H9 (cell line): ENCODE measurements at places on chromosomes 12 and 14.

DNA sequence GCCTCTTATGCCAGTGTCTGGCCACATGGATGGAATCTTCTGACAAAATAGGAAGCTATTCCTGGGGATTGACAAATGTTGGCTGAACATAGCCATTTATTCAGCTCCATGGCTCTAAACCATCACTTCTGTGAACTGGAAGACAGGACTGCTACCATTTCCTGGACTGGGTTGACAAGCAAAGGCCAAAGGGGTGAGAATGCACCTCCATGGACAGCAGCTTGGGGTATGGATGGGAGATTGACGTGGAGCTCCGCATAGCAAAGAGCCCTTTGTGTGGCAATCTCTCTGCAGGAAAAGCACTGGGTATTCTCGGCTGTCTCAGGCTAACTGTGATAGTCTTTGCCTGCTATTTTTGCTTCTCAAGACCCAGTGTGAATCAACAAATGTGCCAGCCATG, 223.0 kb upstream of the EGLN3 start:
- DNase-seq = no peak

- no peak for DNase-seq
Measured at GRCh38 chr14:67228325-67228984, 12.8 kb upstream of the PALS1 start.

GRCh38 chr14:72903716-72904115, 9.8 kb upstream of the DPF3 start:
- no peak for DNase-seq

- DNase-seq = no peak
Measured at GRCh38 chr12:121205491-121205890, 4.4 kb upstream of the P2RX4 start.

DNA sequence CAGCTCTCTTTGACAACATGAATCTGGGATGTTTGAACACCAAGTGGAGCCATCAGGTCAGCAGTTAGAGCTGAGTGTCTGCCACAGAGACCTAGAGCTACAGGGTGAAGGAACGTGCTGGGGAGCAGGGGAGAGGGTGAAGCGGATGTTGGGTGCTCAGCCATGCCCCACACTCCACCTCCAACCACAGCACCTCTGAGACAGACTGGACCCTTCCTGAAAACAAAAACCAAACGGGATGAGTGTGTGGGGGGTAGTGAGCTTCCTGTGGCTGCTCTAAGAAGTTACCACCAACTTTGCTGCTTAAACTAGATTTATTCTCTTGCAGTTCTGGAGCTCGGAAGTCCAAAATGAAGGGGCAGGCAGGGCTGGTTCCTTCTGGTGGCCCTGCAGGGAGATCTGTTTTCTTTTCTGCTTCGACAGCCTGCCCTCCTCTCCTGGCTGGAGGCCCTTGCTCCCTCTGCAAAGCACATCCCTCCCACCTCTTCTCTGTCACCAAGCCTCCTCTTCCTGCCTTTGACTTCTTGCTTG, 5.6 kb upstream of the GOLGA3 start:
- DNase-seq = no peak

DNA sequence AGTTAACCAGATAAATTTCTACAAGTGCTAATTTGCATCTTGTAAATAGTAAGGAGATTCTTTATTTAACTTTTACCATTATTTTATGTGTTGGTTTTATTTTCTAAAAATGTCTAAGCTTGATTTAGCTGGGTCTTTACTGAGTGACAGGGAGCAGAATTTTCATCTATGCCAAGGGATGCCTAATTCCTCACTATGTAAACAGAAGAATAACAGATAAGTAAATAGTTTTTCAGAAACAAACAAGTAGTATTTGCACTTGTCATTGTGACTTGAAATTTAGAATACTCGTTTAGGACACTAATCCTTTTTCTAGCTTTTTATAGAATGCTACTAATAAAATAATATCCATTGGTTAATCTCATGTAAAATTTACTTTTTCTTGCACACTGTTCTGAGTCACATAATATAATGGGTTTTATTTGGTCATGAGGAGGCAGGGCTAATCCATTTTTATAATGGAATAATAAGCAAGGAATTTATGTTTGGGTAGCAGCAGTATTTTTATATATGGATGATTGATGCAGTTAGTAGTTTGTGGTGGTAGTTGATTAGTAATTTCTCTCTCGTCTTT, 746.5 kb downstream of the SLC6A15 start:
- DNase-seq = no peak

DNA sequence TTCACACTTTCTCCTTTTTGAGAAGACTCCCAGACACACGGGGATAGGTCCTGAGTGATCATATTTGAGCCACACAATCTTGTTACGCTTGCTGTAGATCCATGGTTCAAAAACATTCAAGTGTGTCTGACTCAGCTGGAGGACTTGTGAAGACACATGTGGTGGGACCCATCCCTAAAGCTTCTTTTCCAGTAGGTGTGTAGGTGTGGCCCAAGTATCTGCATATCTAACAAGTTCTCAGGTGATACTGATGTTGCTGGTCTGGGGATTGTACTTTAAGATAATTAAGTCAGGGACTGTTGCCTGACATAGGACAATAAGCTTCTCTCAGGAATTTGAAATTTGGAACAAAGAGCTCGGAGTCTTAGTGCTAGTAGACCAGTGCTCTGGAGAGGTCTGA, 4.1 kb upstream of the DAAM1 start:
- no peak for DNase-seq

DNA sequence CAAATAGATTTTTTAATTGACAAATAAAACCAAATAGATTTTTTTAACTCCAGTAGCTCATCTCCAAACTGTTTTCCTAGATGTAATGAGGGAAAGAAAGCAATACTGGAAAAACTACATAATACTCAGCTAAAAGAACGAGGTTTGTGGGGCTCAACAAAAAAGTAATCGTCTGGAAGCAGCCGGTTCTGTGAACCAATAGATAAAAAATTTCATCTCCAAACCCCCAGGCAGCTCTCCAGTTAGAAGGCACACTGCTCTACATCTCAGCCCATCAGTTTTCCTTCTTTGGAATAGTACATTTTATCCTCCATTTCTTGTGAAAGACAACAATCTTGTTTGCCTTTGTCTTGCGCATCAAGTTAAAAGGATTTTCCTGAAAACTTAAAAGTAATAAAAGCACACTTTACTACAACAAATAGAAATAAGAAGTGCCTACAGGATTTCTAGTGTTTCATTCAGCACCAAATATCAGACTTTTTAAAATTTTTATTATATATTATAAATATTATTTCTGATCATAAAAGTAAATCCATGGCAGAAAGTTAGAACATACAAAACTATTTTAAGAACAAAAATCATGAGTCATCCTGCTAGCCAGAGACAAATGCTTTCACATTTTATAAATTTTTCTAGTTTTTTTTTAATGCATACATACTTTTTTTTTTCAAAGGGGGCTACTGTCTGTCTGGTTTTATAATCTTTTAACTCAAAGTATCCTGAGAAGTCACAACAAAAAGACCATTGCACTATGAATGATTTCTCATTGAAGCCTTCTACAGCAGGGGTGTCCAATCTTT, 67.7 kb downstream of the EPS8 start:
- no peak for DNase-seq

DNA sequence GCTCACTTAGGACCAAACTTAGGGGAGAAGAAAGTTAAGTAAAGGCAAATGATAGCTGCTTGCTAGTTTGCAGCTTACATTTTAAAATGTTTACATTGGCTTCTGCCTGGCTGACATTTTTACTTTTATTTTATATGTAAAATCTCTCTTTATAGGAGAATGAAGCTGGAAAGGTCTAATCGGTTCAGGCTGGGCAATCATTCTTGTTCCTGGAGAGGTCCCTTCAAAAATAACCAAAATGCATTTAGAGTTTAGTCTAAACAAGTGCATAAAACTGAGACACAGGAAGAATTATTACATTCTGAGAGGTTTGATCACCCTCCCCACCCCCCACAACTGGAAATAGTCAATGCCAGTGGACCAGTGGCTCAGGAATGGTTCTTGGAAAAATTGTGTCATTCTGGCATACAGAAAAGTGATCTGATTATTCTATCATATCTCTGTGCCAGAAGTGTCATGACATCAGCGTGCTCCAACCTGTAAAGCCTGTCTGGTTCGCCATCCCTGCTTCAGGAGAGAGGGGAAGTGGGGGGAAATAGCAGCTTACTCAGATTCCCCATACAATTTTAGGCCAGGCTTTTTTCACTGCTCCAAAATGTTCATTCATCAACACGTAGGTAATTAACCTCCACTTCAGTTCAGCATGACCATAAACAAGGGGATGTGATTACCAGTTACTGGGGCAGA, 4.2 kb downstream of the PRICKLE1 start:
- no peak for DNase-seq

- DNase-seq = no peak
Measured at GRCh38 chr12:30840715-30841114, 85.8 kb upstream of the TSPAN11 start.

- DNase-seq = no peak
Measured at GRCh38 chr12:92133171-92133570, 12.5 kb downstream of the BTG1 start.

DNA sequence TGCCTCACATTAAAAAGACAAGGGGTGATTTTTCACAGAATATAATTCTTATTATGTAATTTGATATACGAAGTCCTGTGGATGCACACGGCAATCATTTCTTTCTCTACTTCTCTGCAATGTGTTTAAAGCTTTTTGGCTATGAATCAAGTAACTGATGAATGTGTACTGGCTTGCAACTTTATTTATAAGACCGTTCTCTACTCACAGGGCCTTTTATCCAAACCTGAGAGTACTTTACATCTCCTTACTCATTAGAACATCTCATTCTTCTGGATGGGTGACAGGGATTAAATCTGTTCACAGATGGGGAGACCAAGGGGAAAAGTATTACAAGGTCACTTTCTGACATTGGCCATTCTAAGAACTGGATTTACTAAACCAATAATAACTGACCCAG, 215.8 kb upstream of the DIO2 start:
- DNase-seq = no peak

DNA sequence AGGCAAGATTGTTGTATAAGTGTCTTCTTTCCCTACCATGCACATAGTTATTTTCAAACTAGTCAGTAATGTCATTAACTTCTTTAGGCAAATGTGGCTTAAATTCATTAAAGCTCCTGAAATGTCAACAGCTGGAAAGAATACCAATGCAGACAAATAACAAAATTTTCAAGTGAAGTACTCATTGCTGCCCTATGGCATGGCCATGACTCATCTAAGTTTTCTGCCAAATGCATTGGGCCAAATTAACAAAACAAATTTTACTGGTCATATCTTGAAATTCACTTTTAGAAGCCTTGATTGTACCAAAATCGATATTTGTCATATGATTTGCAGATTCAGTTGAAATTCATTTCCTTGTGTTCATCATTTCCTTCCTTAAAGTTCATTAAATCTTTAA, 915.9 kb downstream of the SLC6A15 start:
- no peak for DNase-seq

- no peak for DNase-seq
Measured at GRCh38 chr12:9869307-9870161, at the start of gene CLEC2B. TSS of gene CLEC2B (minus strand) at chr12:9869354.

DNA sequence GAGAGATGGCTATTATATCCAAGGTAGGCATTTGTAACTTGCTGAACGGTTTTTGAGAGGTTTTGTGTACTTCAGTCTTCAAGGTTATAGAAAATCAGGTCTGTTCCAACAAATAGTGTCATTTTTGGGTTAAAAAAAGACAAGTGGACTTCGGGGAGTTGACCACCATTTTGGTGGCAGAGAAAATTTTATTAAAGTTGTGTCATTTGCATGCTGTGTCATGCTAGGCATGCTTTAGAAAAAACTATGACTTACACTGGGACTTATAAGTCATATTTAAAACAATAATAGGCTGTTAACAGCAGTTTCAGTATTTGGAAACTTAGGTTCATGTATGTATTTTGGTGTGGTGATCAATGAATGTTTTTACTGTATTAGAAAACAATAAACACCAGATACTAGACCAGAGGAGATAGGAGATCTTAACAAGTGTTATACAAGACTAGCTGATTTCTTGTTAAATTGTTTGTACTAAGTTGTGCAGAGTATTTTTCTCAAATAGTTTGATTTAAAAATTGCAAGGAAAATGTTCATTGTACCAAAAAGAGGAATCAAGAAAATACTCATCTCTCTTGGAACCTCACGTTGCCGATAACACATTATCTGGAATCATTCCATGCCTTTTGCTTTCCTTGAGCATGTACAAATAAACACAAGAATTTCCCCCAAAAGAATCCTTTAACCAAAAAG, 1.4 kb downstream of the RAN start:
- DNase-seq = no peak

DNA sequence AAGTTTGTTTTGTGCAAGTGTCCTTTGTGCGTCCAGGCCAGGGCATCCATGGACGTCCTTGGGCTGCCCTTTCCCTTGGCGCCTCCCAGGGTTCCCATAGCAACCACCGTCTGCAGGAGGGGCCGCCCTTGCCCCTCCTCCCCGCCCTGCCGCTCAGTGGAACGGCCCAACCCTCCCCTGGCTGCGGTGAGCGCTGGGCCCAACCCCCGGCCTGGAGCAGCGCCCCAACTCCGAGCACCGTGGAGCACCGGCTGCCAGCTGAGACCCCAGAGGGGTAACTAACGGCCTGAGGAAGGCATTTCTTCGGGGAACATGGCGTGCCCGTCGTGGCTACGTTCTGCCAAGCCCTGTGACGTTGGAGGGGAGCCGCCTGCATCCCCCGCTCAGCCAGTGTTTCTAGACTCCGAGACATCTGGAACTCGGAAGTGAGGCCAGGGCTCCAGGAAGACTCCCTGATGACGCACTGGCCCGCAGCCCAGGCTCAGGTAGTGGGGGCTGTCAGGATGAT, 5.3 kb upstream of the ACACB start:
- DNase-seq = peak; percentile 93

DNA sequence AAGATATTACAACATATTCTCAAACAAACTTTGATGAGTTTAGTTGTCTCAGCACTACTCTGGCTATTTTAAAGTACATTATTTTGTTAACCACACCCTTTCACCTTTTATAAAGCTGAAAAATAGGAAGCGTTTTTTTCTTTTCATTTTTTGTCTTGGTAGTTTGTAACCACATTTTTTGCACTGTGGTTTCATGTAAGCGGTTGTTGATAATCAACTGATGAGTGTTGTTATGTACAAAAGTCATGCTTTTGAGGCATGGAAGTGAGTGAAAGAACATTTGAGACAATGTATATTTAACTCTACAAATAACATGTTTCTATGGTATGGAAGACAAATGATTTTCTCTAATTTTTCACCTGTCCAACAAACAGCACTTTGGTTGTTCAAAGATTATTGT, 52.1 kb upstream of the ATP2B1 start:
- no peak for DNase-seq

DNA sequence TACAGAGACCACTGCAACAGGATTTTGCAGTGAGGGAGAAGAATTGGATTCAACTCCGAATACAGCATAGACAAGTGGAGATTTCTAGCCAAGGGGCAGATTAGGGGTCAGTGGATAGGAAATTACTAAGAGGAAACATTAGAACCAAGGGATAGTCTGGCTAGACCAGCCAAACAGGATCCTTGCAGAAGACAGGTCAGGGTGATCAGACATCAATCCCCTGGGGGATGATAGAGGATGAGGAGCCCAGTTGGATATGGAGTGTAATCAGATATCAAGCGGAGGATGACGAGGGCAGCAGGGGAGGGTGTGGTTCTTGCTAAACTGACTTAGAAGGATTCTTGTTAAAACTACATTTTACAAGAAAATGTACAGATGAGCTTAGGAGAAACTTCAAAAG, 424.4 kb downstream of the DAD1 start:
- no peak for DNase-seq
